Fibroblast of skin of left quadriceps (primary cell): ENCODE measurements at places on chromosomes 6 and 20.
A peak's percentile ranks its signal among the peaks of the same experiment; 100 is the strongest.

DNA sequence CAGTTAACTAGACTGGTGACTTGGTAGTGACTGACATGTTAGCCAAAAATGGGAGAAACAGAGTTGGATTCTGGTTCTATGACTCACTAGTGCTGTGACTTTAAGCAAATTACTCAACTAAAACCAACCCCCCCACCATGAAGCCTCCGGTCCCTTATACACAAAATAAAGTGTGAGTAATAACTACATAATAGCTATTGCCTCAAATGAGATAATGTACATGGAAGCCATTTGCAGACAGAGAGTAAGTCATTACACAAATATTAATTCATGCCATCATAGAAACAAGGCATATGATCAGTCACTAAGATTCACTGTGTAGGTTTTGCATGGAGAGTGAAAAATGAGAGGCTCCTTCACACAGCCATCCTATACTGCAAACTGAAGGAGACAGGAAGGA, 111.9 kb downstream of the HIVEP2 start:
- DNase-seq: peak; percentile 81

- DNase-seq: no peak
Measured at GRCh38 chr20:14724468-14724867, 387.1 kb upstream of the FLRT3 start.

DNA sequence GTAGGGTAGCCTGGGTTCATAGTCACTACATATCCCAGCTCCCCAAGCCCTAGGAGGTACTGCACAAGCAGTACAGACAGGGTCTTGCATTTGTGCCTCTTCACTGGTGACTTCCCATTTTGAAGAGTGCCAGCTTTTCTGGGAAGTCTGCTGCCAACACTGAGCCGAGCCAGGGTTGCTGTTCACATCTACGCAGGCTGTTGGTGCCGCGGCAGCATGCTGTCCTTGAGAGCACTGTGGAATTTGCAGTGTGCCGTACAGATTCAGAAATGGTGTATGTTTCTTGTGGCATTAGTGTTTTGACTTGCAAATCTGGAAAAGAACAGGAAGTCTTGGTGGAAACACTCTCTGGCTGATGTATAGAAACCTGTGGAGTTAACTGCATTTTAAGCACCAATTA, 67.5 kb downstream of the JARID2 start:
- DNase-seq: no peak

GRCh38 chr6:131968656-131969055, 17.5 kb upstream of the CCN2 start:
- no peak for DNase-seq

DNA sequence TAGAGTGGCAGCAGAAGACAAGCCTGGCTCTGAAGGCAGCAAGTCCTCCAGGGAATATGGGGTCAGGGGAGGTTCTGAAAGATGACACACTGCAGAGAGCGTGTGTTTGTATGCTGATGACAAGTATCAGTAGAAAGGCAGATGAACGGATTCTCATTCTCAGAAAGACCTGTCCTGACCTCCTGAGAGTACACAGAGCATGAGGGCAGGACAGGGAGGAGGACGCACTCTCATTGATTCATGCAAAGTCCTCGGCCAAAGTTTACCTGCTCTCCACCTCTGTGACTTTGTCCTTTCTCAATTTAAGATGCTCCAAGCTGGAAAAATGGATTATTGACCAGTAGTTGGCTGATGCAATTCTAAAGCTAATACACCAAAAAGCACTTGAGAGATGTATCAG, 156.7 kb downstream of the LPA start:
- DNase-seq: no peak

DNA sequence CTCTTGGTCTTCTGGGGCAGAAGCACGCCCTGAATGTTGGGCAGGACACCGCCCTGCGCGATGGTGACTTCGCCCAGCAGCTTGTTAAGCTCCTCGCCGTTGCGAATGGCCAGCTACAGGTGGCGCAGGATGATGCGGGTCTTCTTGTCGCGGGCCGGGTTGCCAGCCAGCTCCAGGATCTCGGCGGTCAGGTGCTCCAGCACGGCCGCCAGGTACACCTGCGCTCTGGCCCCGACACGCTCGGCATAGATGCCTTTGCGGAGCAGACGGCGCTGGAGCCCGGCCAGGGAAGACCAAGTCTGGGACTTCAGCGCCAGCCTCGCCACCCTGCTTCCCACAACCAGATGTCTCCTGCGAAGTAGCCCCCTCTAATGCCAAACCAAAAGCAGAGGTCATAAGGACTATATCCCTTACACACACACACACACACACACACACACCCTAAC, 8.0 kb upstream of the SLC17A3 start:
- DNase-seq: no peak

- DNase-seq: no peak
Measured at GRCh38 chr6:105058846-105059245, 101.9 kb downstream of the LIN28B start.

- DNase-seq: no peak
Measured at GRCh38 chr6:168404560-168404959, 36.4 kb upstream of the SMOC2 start.

GRCh38 chr20:60053125-60053817, 95.0 kb downstream of the CDH26 start:
- no peak for DNase-seq

DNA sequence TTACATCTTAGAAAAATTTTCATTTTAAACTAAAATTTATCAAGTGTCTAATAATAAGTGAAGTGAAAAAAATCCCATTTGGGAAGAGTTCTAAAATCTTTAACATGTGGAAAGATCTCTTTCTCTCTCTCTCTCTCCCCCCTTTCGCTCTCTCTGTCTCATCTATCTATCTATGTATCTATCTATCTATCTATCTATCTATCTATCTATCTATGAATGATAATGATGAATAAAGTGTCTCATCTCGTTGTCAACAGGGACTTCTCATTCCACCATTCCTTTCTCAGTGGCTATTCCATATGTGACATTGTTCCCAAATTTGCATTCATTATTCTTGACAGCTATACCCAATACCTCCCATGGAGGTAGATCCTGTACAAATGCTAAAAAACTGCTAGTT, 15.2 kb downstream of the CCDC170 start:
- no peak for DNase-seq

DNA sequence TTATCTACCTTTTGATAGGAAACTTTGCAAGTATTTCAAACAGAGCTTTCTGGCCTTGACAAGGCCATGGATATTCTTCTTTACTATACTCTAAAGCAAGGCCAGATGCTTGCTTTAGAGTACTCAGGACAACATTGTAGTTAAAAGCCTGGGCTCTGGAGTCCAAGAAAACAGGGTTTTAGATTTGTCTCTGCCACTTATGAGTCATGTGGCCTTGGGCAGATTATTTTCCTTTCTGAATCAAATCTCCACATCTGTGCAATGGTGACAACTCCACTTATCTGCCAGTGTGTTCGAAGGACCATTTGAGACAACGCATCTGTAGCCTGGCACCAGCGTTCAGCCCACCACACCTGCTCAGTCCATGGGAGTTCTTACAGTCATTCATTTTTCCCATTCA, 265.9 kb upstream of the RIN2 start:
- DNase-seq: no peak

DNA sequence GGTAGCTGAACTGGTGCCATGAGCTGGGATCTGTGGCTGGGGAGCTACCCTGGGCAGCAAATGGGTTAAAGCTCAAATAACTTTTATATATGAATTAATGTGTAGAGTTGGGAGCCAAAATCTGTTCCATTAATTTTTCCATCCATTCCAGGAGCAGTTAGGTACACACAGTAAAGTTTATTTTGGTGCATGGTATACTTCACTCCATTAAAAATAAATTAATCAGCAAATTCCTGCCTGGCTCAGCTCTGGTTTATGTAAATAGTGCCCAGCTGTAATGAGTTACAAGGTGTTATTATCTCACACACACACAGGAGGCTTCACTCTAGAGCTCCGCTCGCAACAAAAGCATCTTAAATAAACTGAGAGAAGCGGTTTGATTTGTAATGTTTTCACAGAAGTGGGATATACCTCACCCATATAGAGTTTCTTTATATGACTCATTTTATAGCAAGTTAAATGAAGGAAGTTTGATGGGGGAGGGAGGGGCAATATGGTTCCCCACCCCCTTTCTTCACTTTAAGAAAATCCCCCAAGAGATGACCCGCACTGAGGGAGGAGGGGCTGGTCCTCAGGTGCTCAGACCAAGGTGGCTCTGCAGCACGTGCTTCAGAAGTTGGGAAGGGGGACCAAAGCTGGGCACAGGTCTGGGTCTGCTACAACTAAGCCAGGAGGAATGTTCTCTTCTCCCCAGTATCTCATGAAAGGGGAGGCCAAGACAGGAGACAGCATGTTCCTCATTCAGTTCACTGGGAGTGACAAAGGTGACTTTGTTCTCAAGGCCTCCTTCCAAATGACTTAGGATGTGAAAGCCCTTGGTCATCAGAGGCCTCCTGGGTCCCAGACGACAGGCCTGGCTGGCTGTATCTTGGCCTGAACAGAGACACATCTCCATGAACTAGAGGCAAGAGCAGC, 10.5 kb upstream of the FAM83C start:
- no peak for DNase-seq

DNA sequence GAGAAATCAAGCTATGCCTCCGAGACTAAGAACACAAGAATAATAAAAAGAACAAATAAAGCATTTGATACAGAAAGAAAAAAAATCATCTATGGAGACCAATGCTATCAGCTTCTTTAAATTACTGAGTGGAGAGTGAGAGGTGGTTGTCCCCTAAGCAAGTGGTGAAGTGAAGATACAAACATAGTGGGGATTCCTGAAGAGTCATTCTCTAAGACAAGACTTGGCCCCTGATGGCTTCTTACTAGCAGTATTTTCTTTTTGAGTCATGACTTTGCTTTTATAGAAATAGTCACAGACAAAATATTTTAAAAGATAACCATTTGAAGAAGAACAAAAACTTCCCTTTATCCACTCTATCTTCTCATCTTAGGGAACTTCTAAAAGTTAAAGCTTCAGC, 261.4 kb upstream of the PRDM1 start:
- no peak for DNase-seq

GRCh38 chr20:38604873-38605303, 3.3 kb downstream of the ARHGAP40 start:
- no peak for DNase-seq

DNA sequence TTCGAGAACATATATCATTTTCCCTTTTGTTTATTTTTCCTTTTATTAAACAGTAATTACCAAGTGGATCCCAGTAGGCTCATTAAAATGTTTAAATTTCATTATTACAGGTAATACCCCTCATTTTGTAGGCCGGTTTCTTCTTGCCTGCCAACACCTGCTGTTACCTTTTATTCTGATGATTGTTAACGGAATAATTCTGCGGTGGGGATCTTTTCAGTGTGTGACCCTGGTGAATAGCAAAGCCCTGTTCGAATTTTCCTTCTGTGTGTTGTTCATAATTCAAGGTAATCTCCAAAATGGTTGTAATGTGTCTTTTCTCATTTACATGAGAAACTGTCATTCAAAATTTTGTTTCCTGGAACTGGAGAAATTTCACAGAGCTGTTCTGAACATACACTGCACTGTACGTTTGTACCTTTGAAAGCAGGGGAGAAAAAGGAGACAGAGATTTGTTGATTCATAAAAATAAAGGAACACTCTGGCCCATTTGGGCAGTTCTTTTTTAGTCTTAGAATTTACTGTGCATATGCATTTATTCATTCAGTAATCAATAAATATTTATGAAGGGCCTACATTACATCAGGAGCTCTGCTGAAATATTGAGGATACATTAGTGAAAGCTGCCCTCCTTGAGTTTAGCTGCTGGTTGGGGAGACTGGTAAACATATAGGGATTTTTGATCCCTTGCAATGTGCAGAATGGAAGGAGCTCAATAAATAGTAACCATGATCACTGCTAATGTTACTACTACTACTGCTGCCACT, 502.0 kb downstream of the QKI start:
- DNase-seq: no peak

GRCh38 chr20:1474817-1475603, 8.4 kb upstream of the NSFL1C start:
- DNase-seq: no peak

DNA sequence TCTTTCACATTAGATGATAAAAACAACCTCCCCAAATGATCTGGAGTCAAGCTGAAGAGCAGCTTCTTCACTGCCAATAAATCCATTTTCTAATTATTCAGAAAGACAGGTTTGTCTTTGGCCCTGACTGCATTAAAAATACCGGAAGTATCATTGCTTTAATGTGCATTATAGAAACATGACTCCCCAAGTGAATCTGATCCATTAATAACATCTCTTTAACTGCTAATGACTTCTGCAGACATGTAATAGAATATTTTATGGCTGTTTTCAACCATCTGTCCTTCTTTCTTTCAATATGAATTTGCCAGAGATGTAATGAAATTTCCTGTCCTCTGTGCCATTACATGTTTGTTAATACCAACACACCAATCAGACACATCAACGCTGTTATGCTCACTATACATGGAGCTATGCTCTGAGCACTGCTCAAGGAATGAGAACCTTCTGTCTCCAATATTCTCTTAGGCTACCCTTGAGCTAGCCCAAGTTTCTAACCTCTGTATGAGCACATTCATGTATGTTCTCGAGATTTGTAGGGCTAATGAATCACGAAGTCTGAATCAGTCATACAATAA, 87.8 kb downstream of the LYRM4 start:
- no peak for DNase-seq

- DNase-seq: no peak
Measured at GRCh38 chr6:30019819-30020218, 41.2 kb upstream of the POLR1H start.

DNA sequence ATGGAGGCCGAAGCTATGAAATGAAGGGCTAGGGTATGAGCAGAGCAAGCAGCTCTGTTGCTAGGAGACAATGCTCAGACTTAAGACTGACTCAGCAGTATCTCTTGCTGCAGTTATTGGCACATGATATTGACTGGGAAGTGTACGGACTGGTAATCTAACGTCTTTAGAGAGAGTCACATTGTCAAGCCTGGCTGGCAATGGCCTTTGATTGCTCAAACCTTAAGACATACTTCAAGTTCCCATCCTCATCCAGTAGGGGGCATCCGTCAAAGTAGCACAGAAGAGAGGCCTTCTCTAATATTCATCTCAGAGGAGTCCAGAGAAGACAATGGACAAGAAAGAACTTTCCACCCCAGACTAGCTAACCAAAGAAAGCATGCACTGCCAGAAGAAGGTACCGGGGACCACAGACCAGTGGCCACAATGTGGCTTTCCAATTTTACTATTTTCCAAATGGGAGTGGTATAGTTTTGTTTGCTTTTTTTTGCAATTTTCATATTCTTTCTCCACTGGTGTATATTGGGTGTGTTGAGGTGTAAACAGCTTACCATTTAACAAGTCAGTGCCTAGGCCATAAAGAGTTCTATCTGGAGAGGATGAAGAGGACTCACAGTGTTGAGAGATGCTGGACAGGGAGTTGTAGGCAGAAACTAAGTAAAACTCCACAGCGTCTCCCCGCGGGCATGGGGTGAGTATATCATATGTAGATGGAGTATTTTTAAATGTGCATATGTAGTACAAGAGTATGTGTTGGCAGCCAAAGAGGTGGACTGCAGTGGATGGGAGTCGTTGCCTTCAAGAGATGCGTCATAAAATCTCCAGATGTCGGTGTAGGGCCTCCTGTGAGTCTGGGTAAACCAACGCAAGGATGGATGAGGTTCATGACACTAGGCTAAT, 36.7 kb downstream of the LRFN2 start:
- peak; percentile 20 for DNase-seq

- DNase-seq: no peak
Measured at GRCh38 chr20:57450419-57450818, 59.2 kb downstream of the RBM38 start.
